CD8-positive, alpha-beta T cell (primary cell): ENCODE measurements at places on chromosomes 3 and 15.

DNA sequence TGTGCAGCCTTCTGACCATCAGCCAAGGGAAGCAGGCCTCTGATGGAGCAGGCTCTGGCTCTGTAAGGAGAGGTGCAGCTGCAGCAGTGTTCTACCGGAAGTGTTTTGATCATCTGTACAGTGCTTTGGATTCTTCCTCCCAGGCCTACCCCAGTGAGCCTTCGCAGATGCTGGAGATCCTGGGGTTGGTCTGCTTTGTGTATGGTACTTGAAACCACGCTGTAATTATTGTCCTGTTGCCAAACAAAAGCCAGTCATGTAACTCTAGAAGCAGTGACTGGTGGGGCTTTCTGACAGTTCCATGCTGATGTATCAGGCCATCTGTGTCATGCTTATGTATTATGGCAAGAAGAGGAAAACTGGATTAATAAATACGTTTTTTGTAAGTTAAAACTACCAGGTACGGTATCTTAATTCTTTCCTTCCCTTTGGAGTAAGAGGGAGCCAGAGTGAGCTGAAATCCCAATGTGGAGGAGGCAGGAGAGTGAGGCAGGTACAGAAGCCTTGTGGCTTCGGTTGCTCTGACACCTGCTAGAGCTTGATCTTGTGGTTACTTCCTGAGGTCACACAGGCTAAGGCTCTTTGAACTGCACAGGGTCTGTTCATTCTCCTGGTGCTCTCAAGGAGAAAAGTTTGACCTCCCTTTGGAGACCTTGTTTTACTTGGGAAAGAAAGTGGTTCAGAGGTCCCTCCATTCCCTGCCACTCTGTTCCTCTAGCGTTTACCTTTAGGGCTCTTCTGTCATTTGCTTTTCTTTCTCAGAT, 3.7 kb downstream of the TMEM42 start:
- no peak for DNase-seq

GRCh38 chr3:4021162-4021561, 221.9 kb downstream of the LRRN1 start:
- no peak for DNase-seq

GRCh38 chr3:3316521-3316920, 137.0 kb upstream of the CRBN start:
- no peak for DNase-seq

DNA sequence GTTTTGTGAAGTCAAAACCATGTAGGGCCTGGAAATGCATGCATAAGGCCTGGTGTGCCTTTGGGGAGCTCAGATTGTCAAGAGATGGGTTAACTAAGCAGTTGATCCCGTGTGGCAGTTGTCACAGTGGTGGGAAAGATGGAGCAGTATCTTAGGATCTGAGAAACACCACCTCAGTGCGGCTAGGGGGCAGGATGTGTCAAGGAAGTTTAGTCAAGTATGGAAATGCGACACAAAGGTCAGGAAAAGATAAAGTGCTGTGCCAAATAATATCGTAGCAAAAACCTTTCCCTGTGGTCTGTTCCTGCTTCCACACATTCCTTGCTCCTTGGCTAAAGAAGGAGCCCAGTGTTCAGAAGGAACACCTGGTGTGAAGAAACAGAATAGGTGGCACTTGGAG, 396.4 kb downstream of the EDEM1 start:
- no peak for DNase-seq
